Anterior cingulate cortex (tissue), 58 donors: ENCODE measurements at places on chromosomes 1 and 21.
A peak's percentile ranks its signal among the peaks of the same experiment; 100 is the strongest.

- no peak for DNase-seq
These were observed 274.8 kb downstream of the PTPRC start for GRCh38 chr1:198913667-198914066.

GRCh38 chr1:50517488-50517887, 94.2 kb upstream of the DMRTA2 start:
- DNase-seq: no peak

- peak; percentile 8 for DNase-seq
These were observed 324.2 kb downstream of the HLX start for GRCh38 chr1:221203224-221204054.

DNA sequence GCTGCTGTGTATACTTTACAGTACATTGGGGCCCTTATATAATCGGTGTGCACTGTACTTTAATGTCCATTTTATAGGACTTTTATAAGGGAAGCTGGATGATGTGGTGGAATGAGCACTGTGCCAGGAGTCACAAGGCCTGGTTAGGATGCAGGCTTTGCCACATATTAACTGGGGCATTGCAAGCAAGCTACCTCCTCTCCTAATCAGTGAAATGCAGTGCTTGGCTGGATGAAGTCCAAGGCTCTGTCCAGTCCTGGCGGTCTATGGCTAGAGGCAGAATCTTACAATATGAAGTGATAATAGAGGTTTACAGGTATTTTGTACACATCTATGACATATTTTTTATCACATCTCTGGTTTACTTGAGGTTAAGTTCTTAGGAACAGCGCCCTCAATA, 1.7 kb upstream of the PKP1 start:
- no peak for DNase-seq

- DNase-seq: peak; percentile 18
These were observed 827 bp downstream of the FMN2 start for GRCh38 chr1:240092301-240093119.

GRCh38 chr1:61344696-61345095, 262.3 kb downstream of the NFIA start:
- DNase-seq: no peak

- no peak for DNase-seq
These were observed 12.4 kb upstream of the NBPF1 start for GRCh38 chr1:16625497-16626408.

DNA sequence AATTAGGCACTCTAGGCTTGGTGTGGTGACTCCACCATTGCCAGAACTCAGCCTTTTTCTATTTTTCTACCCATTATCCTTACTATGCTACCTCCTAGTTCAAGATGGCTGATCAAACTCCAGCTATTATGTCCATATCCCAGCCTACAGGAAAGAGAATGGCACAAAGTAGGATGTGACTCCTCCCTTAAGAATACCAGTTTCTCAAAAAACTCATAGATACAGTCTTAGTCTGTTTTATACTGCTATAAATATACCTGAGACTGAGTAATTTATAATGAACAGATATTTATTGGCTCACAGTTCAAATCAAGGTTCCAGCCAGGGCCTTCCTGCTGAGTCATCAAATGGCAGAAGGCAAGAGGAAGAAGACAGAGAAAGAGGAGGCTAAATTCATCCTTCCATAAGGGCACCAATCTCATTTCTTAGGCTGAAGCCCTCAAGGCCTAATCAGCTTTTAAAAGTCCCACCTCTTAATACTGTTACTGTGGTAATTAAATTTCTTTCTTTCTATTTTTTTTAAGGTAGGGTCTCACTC, 542.8 kb upstream of the BEND5 start:
- no peak for DNase-seq

GRCh38 chr1:63498106-63498505, 24.9 kb downstream of the ITGB3BP start:
- DNase-seq: no peak
